ENCODE measurements at places on chromosomes 2 and 18. TPM values are rescaled to one million over a fixed set of nuclear protein-coding genes. Genes with fewer than 3 reads are reported as not detected.

The SIX2 gene
- polyA plus RNA-seq = not detected

The GALM gene
- polyA plus RNA-seq = 18.4 TPM

The PRKCE gene
- 7.6 TPM for polyA plus RNA-seq

GRCh38 chr2:188277786-188278185 is 13.9 kb upstream of the GULP1 start:
- no peak for DNase-seq

- no peak for DNase-seq
Observed at GRCh38 chr2:164474873-164475272, 146.4 kb downstream of the GRB14 start.

GRCh38 chr2:61984682-61985081 is 79.2 kb downstream of the COMMD1 start:
- DNase-seq = no peak

- no peak for DNase-seq
Observed at GRCh38 chr2:170324640-170325046, 146.7 kb downstream of the MYO3B start.

GRCh38 chr2:198961547-198961946 is 496.2 kb downstream of the SATB2 start:
- DNase-seq = no peak

DNA sequence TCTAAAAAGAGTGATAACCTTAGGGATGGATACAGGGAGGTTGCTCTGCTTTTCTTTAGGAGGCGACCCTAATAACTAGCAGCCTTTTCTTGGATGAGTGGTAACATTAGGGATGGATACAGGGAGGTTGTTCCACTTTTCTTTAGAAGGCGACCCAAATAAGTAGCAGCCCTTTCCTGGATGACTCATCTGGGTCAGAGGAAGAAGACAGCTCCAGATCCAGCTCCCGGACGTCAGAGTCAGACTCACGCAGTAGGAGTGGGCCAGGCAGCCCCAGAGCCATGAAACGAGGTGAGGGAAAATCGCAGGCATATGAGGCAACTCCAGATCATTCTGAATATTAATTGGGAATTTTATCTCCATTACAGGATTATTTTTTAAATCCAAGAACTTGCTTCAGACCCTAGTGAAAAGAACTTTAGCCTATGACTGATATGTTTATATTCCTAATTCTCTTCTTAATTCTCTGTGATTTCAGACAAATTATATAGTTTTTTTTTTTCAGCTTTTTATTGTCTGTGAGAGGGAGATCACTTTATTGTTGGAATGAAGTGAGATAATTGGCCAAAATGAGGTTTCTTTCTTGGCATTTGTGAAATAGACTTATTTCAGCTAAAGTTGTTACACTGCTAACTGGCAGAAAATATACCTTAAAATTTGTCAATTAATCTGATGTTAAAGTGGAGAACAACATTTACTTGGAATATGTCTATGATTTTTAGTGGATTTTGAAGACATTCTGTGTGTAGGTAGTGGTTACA is 31.2 kb upstream of the C1GALT1C1L start:
- no peak for DNase-seq

- DNase-seq = no peak
Observed at GRCh38 chr2:108548208-108549003, 14.1 kb downstream of the LIMS1 start.

GRCh38 chr18:75129717-75130477 is 79.0 kb downstream of the PTGR3 start:
- DNase-seq = no peak

GRCh38 chr2:187709065-187709464 is 154.8 kb upstream of the TFPI start:
- no peak for DNase-seq
